ENCODE measurements at places on chromosomes 7 and 10.

GRCh38 chr7:44477063-44477830 is 13.2 kb downstream of the NUDCD3 start:
- DNase-seq: peak; percentile 29

- no peak for DNase-seq
Observed at GRCh38 chr7:24227603-24228359, 56.2 kb upstream of the NPY start.

DNA sequence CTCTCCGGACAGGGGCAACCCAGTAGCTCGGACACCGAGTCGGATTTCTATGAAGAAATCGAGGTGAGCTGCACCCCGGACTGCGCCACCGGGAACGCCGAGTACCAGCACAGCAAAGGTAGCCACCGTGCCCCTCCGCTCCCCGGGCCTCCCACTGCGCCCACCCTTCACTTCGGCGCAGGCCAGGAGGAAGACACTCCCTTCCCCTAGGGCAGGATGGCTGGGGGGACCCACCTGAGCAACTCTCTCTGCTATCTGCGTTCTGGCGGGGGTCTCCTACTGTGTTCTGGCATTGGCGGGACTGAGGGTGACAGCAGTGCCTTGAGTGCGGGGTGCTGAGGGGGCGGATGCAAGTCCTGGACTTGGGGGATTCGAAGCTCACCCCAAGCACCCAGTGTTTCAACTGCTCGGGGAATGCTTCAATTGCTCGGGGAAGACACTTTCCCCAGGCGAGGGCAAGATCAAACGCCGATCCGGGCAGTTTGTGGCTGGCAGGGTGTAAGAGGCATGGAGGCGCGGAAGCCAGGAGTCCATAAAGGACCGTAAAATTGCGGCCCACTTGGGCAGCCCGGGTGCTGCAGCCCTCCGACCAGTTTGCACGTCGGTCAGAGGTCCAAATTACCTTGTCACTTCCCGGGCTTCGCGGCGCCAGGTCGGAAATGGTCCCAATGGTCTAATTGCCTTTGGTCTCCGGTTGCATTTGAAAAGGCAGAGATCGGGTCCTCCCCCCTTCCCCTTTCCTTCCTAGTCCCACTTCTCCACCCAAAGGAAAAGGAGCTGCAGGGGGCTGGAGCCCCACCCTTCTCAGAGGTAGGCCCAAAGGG is 950 bp downstream of the EVX1 start:
- DNase-seq: no peak

DNA sequence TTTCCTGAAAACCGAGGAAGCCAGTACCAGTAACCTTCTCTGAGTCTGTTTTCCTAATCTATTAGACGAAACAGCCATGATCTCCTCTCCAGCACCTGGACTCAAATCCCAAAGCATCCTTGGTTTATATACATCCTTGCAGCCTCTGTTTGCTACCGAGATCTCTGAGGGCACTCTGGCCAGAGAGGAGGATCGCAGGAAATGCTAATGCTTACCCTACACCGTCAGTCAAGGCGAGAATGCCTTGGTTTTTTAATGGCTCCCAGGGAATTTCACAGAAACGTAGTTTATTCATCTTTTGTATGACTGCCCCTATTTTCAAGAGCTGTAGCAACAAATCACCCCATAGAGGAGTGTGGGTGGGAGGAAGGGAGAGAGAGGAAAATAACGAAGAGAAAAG is 91.5 kb upstream of the CALN1 start:
- DNase-seq: no peak

- DNase-seq: no peak
Observed at GRCh38 chr7:55770778-55771177, 91.8 kb downstream of the SEPTIN14 start.

- DNase-seq: no peak
Observed at GRCh38 chr10:44821290-44821689, 89.8 kb upstream of the TMEM72 start.

GRCh38 chr7:50857804-50858489 is 75.3 kb upstream of the GRB10 start:
- DNase-seq: no peak

DNA sequence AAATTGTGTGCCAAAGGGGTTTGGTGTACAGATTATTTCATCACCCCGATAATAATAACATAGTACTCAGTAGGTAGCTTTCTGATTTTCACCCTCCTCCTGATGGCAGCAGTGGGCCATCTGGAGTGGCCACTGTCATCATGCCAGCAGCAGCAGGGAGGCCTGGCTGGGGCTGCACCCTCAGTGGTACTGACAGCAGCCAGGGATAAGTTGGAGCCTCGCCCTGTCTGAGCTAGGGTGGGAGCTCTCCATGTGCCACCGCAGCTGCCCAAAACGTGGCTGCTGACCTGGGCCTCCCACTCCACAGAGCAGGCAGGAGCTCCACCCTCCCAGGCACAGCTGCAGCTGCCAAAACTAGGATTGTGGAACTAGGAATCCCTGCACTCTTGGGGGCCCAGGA is 700.8 kb upstream of the KCND2 start:
- no peak for DNase-seq

GRCh38 chr10:120266022-120266421 is 191.0 kb upstream of the PLPP4 start:
- DNase-seq: no peak

GRCh38 chr7:16261100-16261499 is 160.2 kb downstream of the CRPPA start:
- DNase-seq: no peak

DNA sequence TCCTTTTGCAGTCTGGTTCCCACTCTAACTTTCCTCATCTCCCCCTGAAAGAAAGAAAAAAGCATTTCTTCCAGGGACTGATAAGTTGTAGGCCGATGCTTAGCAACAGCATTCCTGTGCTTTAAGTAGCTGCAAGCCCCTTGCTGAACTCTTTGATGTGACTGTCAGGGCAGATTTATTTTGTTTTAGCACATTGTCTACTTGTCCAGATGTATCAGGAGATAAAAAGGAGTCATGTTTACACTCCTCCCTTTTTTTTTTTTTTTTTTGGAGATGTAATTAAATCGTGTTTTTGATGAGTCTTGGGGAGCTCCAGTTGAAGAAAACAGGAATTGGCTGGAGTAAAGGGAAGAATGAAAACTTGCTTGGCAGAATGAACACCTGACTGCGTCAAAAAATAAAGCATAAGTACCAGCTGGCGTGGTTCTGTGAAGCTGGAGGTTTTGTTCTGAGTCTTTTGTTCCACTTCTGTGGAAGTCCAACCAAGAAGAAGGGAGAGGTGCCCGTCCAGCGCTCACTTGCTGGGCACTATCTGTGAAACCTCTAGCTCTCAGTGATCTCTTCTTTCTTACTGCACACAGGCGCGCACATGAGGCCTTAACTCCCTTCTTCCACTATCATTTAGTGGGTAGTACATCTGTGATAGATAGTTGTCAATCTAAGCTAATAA is 871.7 kb downstream of the LRMDA start:
- no peak for DNase-seq

DNA sequence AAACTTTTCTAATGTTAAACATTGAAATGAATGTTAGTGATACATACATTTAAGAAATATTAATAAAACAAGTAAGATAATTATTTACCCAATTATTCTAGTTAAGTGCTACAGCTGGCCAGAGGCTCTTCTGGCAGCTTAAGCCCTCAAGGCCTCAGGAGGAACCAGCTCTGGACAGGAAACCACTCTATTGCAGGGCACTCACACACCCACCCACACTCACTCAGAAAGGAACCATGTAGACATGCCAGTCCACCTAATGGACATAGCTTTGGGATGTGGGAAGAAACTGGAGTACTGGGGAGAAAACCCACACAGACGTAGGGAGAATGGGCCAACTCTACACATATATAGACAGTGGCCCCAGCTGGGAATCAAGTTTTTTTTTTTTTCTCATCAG is 28.2 kb downstream of the UMAD1 start:
- no peak for DNase-seq

- no peak for DNase-seq
Observed at GRCh38 chr10:71990706-71991269, 26.6 kb downstream of the CHST3 start.

DNA sequence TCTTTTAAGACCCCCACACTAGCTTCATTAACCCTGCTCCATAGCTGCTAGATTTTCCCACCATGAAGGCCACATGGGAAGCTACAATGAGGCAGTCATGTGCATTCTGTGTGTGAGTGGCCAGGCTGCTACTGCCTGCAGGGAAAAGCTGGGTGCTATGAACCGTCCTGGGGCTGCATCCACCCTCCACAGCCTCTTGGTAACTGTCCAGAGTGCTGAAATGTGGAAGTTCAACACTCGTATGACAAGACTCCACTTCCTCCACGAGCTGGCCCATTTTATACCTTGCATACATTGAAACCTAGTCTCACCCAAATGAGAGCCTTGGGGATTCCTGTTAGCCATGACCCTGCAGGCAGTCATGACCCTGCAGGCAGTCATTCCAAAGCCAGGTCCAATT is 59.4 kb downstream of the CUZD1 start:
- DNase-seq: no peak

DNA sequence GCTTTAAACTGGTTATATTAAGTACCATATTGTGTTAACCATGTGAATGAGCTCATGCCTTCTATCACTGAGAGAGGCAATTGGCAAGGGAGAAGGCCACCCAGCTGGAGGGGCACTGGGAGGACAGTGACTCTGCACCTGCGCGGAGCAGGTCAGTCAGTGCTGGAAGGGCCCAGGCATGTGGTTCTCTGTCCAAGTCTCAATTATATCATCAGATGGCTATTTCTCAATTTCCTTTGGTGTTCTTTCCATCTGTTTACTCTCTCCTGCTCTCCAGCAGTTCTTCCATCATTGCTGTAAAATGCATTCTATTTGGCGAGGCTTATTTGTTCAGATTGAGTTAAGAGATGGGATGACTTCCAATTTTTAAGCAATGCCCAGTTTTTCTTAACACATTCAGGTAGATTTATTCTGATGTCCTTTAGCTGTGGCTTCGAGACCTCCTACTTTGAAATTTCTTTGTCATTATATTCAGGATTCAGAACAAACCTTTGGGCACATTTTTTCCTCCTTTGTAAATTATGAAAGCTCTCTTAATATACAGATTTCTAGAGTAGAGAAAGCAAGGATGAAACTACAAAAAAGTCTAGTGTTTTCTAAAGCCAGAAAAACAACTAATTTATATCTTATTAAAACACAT is 159.3 kb downstream of the BMPER start:
- DNase-seq: no peak

GRCh38 chr10:110181451-110181850 is 26.0 kb upstream of the MXI1 start:
- no peak for DNase-seq

DNA sequence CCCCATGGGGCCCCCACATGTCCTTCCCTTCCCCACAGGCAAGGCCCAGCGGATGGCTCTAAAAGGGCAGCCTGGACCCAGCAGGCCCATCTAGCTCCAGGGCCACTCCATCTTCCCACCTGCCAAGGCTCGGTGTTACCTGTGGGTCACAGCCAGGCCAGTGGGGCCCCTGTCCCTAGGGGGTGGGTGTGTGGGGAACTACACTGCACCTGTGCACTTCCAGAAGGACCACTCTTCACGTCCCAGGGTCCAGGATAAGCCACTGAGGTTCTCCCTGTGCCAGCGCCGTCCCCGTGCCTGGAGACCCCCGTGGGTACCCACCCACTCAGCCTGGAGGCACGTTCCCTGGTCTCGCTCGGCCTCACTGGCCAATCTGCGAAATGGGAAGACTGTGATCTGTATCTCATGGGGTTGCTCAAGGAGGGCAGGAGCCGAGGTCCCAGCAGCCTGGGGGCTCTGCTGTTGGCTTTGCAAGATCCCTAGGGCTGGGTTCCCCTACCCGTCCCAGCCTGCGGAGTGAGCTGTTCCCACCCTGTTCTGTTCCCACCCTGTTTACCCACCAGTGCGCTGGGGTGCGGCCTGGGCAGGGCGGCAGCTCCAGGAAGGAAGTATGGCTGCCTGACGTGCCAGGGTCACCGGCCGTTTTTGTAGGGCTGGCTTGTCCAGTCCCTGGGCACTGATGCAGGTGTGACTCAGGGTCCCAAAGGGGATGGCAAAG is 4.6 kb downstream of the PWWP2B start:
- no peak for DNase-seq

DNA sequence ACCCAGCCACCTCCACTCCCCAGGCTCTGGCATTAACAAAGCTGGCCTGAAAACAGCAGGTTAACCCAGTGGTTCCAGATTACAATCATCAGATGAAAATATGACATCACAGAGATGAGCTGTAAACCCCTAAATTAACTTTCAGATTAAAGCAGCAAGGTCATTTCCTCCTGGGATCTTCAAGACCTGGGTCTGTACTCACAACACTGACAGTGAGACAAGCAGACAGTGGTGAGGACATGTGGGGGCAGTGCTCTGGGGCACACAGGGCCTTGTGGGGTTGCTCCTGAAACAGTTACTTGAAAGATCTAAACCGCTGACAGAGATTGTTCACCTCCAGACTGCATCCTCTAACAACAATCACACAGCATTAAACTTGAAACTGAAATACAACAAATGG is 134.1 kb downstream of the ZNF438 start:
- no peak for DNase-seq

DNA sequence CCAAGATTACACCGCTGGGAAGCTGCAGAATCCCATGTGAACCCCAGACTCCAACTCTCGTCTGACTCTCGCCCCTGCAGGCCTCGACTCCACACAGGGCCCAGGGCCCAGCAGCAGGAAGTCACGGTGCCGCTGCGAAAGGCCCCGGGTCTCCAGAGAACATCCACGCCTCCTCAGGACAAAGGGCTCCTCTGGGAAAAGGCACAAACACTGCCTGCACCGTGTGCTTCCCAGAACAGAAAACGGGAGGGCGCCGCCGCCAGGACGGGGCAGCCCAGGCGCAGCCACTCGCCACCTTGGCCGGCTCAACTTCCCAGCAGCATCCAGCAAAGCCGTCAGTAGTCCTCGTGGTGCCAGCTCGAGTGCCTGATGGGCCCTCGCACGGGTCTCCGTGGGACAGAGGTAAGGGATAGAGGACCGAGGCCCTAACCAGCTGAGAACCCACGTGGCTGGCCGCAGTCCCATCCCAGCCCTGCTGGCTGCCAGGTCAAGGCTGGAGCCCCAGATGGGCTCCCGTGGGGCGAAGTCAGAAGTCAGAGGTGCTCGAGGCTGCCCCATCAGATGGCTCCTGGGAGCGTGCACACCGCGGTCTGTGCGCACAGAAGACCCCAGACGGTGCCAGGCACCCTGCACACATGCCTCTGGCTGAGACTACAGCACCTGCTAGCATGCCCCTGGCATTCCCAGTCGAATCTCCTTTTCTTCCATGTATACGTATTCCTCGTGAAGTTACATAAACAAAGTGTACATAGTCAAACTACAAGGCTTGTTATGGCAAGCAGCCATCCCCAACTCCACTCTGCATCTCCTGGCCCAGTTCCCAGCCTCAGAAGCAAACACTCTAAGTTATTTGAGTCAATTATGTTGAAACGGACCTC is 60.2 kb downstream of the MAD1L1 start:
- DNase-seq: no peak

DNA sequence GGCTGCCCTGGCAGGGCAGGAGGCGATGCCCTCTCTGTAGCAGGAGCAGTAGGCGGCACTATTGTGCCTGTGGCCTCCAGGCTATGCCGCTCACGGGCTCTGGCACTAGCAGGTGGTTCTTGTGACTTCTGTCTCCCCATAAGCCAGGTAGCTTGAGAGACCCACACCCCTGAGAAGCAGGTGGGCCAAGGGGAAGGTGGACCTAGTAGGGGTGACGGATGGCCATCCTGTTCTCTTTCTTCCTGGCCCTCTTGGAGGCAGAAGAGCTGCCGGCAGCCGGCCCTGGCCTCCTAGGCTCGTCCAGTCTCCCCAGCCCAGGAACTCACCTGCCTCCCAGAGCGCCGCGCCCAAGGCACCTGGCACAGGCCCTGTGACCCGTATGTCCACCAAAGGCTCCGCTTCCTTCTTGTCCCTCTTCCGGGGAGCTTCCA is 15.4 kb downstream of the MMRN2 start:
- DNase-seq: no peak

Data from effector CD8-positive, alpha-beta T cell (primary cell).